NCI-H187 (cell line): ENCODE measurements at places on chromosomes 4 and X.

DNA sequence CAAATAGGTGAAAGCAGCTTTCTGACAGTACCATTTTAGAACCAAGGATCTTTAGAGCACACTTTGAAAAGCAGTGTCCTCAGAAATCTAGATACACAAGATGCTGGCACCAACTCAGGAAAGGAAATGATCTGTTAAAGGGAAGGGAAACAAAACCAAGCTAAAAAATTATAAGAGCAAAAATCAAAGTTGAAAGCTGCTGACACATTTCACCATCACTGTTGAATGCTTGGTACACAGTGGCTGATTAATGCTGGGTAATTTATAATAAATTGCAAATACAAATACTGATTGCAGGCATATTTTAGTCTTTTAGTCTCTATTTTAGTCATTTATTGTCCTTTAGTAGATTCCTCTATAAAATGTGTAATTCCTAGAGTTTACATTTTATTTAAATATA is 1540.1 kb upstream of the PCDH10 start:
- no peak for DNase-seq

DNA sequence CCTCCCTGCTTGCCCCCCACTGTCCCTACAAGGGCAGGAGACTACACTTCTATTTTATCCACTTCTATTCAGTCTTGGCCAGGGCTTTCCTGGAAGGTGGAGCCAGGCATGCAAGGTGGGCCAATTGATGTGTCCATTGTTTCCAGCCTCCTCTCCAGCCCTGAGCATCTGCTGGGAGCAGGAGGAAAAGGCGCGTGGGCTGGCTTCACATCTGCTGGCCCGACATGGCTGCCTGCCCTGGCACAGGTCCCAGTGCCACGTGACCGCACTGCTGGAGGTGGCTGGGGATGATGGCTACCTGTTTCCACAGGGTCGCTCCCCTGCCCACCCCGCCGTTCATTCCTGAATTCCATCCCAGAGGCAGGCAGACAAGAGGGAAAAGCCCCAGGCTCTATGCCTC is 247.7 kb downstream of the AFAP1 start:
- DNase-seq, result peak; percentile 21

GRCh38 chr4:14434483-14434882 is 567.8 kb upstream of the CPEB2 start:
- DNase-seq, result no peak

DNA sequence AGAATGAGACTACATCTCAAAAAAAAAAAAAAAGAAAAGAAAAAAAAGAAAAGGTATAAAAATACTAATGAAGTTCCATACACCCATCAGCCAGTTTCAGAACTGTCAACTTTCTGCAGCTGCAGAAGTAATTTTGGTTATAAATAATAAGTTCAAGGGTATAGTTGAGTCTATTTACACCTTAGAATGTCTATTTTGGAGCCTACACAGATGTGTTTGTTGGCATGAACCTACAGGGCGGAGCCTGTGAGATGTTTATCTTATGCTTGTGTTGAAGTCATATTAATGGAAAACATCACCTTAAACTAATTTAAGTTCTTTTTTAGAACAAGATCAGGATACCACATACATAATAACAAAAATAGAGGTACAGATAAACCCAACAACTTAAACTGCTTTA is 85.8 kb downstream of the RAPGEF2 start:
- DNase-seq, result no peak

- DNase-seq, result no peak
These were observed 4.2 kb upstream of the MTMR1 start for GRCh38 chrX:150688911-150689451.

- no peak for DNase-seq
These were observed 191.5 kb downstream of the SNCA start for GRCh38 chr4:89645482-89645881.

DNA sequence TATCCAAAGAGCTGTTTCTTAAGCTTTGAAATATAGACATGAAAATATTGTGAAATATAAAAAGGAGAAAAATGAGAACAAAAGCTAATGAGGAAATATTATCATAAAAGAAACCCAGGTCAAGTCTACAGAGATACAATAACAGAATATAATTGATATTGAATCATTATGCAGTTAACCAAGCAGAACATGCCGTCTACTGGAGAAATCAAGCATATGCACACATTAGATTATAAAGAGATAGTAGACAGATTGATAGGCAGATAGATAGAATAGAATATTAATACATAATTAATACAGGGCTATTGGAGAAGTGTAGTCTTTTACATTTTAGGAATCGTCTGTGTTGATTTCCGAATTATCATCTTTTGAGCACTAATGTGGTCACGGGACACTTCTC is 208.5 kb downstream of the EPHA5 start:
- no peak for DNase-seq

DNA sequence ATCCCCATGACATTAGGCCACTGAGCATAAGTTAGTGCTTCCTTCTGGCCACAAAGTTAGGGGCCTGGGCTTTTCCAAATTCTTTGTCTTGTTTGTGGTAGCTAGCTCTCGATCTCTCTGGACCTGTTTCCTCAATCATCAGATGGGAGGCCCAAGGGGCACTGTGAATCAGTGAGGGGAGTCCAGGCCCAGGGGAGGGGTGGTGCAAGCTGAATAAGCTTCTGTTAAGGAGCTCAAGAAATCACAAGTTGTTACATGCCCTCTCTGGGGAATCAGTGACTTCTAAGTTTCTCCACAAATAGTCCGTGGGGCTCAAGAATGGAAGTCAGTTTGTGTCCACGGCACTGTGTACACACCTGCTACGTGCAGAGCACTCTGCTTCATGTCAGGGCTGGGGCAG is 15.1 kb downstream of the AWAT2 start:
- DNase-seq, result no peak

- no peak for DNase-seq
These were observed 15.7 kb downstream of the PRKX start for GRCh38 chrX:3697701-3698279.

- DNase-seq, result no peak
These were observed 1.9 kb downstream of the ADGRA3 start for GRCh38 chr4:22514001-22514400.

DNA sequence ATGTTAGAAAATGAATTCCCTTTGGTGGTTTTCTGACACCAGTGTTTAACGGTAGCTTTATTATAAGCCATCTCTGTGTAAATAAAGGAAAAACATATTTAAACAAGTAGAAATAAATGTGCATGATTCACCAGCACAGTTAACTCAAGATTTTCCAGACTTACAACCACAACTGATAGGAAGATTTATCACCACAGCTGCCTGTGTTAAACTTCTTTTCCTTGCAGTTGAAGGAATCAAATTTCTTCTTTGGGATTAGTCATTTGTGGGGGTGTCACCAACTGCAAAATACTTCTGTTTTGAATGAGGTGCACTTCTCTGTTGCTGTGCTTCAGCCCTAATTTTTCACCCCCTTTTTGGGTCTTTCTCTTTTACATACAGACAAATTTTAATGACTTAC is 128.1 kb upstream of the STK26 start:
- no peak for DNase-seq

- DNase-seq, result no peak
These were observed 372.7 kb downstream of the SH2D1A start for GRCh38 chrX:124719060-124719459.

DNA sequence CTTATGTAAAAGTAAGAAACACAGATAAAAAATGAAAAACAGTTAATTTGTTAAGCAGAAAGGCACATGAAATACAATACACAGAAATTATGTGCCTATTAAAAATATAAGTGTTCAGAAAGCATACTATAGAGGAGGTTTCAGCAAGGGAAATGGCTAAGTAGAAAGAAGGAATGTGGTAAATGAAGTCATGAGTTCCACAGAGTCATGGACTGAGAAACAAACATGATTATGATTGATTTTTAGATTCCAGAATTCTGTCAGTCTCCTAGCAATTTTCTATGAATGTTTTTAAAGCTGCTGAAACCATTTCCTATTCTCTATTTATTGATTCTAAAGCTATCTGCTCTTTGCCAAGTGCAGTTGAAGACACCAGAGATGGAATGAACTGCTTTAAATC is 1398.4 kb downstream of the ARAP2 start:
- DNase-seq, result no peak

GRCh38 chr4:154490583-154491340 is 837 bp downstream of the DCHS2 start:
- DNase-seq, result no peak

DNA sequence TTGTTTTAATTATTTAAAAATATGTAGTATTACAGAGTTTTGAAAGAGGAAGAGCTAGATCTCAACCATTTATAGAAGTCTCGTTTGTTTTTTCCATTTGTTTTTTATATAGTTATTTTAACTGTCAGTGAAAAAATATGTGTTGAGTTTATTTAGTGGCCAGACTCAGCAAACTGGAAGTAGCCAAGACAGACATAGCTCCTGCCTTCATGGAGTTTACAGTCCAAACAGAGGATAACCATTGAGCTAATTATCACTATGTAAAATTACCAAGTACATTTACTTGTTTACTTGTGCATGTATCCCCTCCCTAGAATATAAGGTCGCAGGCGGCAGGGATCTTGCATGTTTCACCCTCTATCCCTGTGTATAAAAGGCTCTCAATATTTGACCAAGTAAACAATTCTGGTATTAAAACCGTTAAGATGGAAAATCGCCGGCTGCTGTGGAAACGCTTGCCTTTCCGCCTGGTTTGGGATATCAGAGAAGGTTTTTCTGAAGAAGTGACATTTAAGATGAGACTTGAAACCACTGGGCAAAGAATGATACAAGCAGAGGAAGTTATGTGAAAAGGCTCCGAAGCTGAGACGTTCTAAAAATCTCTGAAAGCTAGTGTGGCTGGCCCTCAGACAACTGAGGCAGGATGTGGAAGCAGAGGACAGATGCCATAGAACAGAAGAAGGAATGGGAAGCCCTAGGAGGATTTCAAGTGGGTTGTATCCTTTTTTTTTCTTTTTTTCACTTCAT is 1.3 kb upstream of the CCNI start:
- DNase-seq, result no peak

- no peak for DNase-seq
These were observed 83.4 kb downstream of the MSN start for GRCh38 chrX:65750674-65751469.

DNA sequence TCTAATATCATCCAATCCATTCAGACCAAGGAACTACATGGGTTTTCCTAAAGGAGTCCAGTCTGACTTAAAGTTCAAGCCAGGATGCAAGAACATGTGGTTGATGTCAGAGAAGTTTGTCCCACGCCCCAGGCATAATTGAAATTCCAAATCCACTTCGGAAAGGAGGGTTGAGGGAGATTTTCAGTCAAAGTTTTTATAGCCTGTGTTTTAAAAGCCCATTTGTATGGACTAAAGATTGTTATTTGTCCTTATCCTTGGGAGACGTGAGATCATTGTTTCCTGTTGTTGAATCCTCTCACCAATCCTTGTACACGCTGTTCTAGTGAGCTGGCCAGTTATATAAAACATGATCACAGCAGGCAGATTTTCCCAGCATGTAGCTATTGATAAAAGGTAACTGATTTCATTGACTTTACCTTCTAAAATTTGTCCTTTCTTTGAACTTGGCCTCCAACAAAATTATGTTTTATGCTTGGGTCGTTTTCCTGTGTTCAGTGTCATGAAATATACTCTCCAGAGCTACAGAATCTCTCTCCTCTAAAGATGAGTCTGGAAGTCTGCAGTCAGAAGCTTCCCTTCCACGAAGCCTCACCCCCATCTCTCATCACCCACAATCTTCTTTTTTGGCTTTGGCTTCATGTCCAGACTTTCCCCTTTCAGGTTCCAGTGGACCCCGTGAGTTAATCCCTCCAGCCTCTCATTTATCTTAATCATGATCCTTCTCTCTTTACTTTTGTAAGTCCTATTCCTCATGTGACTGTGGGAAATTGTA is 92.9 kb downstream of the ATP10D start:
- DNase-seq, result no peak

DNA sequence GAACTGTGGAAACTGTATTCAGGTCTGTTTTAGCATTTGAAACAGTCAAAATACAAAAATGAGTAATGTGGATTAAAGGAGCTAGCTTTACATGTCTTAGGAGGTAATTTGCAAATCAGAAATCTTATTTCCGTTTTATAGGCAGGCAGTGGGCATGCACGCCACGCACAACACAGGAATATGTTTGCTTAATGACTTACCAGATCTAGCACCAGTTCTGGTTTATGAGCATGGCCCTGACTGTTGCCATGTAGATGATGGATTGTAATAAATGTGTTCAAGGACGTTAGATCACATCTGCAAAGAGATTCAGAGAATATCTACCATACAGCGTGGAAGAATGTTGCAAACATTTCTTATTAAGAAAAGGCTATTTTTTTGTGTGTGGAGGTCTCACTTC is 344.5 kb upstream of the NR3C2 start:
- no peak for DNase-seq

DNA sequence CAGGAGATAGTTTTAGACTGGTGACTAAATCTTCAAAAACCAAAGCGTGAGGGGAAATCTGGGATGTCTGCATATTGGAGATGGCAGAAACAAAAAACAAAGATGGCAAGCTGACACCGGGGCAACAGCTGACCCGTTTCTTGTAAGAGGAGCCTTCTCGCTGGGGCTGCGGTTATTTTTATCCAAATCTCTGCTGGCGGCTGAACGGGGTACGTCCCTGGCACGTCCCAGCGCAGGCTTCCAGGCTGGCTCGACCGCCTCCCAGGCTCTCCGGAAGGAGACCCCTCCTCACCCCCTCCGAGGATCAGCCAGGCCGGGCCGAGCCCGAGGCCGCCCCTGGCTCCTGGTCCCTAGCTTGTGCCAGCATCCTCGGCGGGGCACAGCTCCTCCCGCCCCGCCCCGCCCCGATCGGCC is 403 bp downstream of the SGCB start:
- DNase-seq, result no peak

- no peak for DNase-seq
These were observed 71.4 kb upstream of the TRAM1L1 start for GRCh38 chr4:117156806-117157205.

- no peak for DNase-seq
These were observed 207.9 kb upstream of the FAM241A start for GRCh38 chr4:111937368-111937767.
